ENCODE measurements at places on chromosomes 13 and 19. TPM values are rescaled to one million over a fixed set of nuclear protein-coding genes. Genes with fewer than 3 reads are reported as not detected.

The PGLYRP2 gene
- not detected for total RNA-seq

The HSD17B14 gene
- 2.1 TPM for total RNA-seq

The ZSWIM4 gene
- 12.5 TPM for total RNA-seq

The POSTN gene
- total RNA-seq = 6.9 TPM

The TEX26 gene
- not detected for total RNA-seq

The ADAMTSL5 gene
- total RNA-seq = not detected

GRCh38 chr13:111232191-111232590 lies 88.3 kb upstream of the TEX29 start:
- no peak for DNase-seq

- DNase-seq = no peak
These were observed 506.6 kb downstream of the PCDH9 start for GRCh38 chr13:66723576-66723975.

DNA sequence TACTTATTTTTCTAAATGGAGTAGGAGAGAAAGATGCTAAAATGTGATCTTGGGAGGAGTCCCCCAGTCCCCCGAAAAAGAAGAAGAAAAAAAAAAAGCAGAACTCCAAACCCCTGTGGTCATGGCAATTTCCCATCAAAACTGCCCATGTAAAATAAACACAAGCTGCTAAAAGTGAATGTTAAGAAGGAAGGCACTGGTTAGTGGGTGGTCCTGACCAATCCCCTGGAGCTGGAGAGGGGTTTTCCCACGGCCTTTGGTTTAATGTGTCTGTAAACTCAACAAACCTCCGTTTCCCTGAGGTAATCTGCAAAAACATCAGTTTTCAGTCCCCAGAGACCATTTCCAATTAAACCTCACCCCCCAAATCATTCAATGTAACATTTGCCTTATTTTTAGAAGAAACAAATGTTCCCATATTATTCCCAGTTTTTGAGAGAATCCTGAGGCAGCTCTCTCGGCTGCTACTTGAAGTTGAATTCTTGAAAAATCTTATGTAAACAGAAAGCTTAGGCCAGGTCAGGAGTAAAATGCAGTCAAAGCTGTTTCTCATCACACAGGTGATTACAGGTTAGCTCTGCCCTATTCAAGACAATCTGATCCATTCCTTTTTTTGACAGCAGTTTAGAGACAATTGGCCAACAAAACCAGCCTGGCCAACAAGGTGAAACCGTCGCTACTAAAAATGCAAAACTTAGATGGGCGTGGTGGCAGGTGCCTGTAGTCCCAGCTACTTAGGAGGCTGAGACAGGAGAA lies 17.0 kb downstream of the RAB3D start:
- DNase-seq = no peak

- no peak for DNase-seq
These were observed 65.4 kb downstream of the SPATA13 start for GRCh38 chr13:24225930-24226329.

DNA sequence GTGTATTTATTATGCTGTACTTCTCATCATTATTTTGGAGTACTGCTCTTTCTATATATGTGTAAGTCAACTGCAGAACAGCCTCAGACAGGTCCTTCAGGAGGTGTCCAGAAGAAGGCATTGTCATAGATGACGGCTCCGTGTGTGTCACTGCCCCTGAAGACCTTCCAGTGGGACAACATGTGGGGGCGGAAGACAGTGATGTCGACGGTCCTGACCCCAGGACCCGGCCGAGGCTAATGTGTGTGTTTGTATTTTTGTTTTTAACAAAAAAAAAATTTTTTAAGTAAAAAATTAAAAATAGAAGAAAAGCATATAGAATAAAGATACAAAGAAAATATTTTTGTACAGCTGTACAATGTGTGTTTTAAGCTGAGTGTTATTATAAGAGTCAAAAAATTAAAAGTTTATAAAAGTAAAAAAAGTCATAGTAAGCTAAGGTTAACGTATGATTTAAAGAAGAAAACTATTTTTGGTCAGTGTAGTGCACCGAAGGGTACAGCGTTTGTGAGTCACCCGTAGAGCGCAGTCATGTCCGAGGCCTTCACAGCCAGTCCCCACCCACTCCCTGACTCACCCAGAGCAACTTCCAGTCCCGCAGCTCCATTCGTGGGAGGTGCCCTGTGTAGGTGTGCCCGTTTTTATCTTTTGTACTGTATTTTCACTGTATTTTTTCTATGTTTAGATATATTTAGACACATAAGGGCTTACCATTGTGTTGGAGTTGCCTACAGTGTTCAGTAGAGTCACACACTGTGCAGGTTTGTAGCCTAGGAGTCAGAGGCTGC lies 42.2 kb upstream of the SPACA7 start:
- DNase-seq = no peak

DNA sequence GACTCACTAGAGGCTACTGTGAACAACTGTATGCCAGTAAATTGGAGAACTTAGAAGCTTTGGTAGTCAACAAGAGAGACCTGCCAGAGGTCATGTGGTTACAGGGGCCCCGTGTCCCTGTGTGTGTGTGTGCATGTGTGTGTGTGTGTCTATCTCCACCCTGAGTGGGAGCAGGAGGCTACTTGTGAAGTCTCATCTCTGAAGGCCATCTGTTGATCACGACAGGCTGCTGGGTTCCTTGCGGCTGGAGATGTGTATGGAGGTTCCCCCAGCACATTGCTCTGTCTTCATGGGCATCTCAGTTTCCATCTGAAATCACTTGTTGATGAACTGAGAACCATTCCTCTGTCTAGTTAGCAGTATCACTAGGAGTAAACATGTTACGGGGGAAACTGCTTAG lies 58.2 kb upstream of the TEX29 start:
- no peak for DNase-seq
